ENCODE measurements at places on chromosomes 16 and 17.

DNA sequence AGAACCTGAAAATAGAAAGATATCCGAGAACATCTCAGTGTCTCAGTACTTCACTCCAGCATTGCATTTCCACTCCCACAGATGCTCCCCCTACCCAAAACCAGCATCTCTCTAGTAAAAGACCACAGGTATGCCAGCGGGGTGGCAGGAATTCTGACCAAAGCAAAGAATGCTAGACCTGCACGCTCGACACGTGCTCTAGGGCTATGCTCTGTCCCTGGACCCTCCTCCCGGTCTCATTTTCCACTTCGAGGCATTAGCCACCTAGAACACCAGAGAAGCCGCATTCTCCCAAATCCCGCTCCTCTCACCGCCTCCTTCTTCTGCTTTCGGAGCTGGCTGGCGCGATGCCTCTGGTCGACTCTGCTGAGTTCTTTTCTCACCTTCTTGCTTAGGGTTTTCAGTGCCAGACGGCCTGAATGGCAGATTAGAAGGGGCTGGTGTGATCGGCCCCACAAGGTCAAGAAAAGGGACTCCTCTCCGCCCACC, 487 bp downstream of the TSR1 start:
- no peak for DNase-seq

GRCh38 chr16:65917466-65917865, 449.0 kb upstream of the CDH5 start:
- no peak for DNase-seq

DNA sequence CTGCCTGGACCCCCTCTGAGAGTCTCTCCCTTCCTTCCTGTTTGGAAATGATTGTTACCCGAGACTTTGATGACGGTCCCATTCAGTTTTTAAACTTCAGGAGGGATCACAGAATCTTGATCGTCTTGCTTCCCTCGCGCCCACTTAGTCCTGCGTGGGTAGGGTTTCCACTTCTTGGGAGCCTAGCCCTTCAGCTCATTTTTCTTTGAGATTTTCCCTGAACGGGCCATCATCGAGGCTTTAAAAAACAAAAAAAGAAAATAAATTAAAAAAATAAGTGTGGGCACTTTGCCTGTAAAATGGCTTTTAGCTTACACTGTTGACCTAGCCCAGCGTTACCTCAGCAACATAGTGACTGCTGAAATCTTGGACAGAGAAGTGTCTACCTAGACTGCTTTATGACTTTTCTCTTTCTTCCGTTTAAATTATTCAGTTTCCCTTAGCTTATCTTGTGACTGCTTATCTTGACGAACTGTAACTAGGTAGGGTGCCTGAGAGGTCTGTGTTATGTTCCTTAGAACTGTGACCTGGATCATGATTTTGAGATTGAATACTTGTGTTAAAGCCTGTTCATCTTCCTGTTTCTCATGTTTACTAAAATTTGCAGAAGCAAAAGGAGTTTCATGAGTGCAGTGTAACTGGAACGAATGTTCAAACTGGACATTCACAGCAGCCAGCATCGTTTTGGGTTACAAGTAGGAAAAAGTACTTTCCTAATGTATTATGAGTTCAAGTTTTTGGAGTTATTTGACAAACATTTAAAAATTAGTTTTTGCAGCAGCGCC, 874 bp downstream of the WWP2 start:
- no peak for DNase-seq

GRCh38 chr16:88558457-88559442, 11.5 kb upstream of the ZC3H18 start:
- no peak for DNase-seq

- DNase-seq, result no peak
These were observed 24.0 kb upstream of the SHISA6 start for GRCh38 chr17:11216976-11217375.

DNA sequence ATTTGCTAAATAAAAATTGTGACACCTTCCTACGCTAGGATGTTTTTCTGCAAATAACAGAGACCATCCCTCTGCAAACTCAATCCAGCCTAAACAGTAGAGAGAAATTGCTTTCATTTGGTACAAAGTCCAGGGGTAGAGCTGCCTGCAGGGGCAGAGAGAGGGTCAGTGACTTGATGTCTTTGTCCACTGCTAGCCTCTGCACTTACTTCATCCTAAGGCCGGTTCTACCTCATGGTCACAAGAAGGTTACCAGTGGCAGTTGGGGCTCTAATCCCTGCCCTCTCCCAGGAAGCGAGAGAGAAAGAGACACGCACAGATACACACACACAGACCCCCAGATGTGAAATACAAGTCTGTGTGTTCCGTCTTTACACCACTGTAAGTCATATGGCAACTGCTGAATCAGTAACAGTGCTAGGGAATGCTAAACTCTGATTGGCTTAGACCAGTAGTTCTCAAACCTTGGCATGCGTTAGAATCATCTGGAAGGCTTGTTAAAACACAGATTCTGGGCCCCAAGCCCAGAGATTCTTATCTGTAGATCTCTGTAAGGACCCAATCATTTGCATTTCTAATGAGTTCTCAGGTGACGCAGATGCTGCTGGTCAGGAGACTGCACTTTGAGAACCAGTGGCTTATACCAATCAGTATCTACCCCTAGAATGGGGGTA, 13.1 kb upstream of the LPCAT2 start:
- no peak for DNase-seq

GRCh38 chr17:27647765-27648164, 16.8 kb downstream of the LGALS9 start:
- no peak for DNase-seq

GRCh38 chr17:14559264-14560119, 258.6 kb downstream of the HS3ST3B1 start:
- DNase-seq, result no peak

All from activated CD4-positive, alpha-beta T cell treated with anti-CD3 and anti-CD28 coated beads, Interleukin-2, amount 50 U/mL, for 16 hours (primary cell).